ENCODE measurements at places on chromosomes 2 and 18.
A peak's percentile ranks its signal among the peaks of the same experiment; 100 is the strongest.

DNA sequence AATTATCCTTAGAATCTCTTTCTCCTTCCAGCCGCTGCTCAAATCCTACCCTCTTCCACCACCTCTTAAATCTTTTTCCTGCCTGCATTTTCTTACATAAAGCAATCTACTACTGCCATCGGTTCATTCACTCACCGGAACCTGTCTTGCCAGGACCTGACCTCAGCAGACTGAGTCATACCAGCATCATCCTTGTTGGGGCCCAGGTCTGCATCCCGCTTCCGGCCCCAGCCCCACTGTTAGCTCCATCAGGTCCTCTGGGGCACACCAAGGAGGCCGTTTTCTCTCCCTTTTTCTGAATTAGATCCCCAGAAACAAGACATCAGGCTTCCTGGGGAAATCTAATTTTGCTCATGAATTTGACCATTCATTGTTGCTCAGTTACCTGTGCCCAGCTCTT is 42.7 kb upstream of the TGFA start:
- H3K4me1 ChIP-seq: no peaks in the 10 kb centered on the region
- H3K36me3 ChIP-seq: no peaks in the 10 kb centered on the region
- no peak overlapping the region for H3K4me3 ChIP-seq
- no peaks in the 10 kb centered on the region for H3K27me3 ChIP-seq
- DNase-seq: no peak

- H3K4me3 ChIP-seq: no peak overlapping the region
- no peak for DNase-seq
- H3K4me1 ChIP-seq: no peaks in the 10 kb centered on the region
These were observed 149.6 kb upstream of the APCDD1 start for GRCh38 chr18:10304853-10305252.

GRCh38 chr18:37541517-37541916 is 24.1 kb downstream of the CELF4 start:
- no peaks in the 10 kb centered on the region for H3K4me1 ChIP-seq
- no peak overlapping the region for H3K4me3 ChIP-seq
- peaks cover 33% of the 10 kb centered on the region for H3K27me3 ChIP-seq
- DNase-seq: no peak

GRCh38 chr2:146461068-146461467 is 1383.8 kb upstream of the ACVR2A start:
- no peak overlapping the region for H3K27ac ChIP-seq
- no peak overlapping the region for H3K4me3 ChIP-seq
- H3K36me3 ChIP-seq: no peaks in the 10 kb centered on the region
- H3K27me3 ChIP-seq: no peaks in the 10 kb centered on the region

- no peak overlapping the region for H3K4me3 ChIP-seq
- H3K36me3 ChIP-seq: no peaks in the 10 kb centered on the region
- DNase-seq: peak; percentile 25
- no peaks in the 10 kb centered on the region for H3K4me1 ChIP-seq
- H3K27me3 ChIP-seq: no peaks in the 10 kb centered on the region
These were observed 102.1 kb downstream of the MYOM1 start for GRCh38 chr18:3117493-3118192.

DNA sequence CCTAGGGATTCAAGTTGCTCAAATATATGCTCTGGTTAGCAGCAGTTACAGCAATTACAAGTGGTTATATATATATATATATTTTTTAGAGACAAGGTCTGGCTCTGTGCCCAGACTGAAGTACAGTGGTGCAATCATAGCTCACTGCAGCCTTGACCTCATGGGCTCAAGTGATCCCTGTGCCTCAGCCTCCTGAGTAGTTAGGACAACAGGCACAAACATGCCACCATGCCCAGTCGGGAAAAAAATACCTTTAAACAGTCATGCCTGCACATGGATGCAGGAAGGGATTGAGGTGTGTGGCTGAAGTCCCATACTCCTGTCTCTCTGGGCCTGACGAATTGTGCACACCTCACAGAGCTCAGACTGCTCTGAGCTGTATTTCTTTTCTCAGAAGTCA is 19.6 kb upstream of the DNAH7 start:
- H3K4me3 ChIP-seq: no peak overlapping the region
- no peaks in the 10 kb centered on the region for H3K4me1 ChIP-seq
- no peak overlapping the region for H3K27ac ChIP-seq
- no peaks in the 10 kb centered on the region for H3K27me3 ChIP-seq
- H3K36me3 ChIP-seq: no peaks in the 10 kb centered on the region

DNA sequence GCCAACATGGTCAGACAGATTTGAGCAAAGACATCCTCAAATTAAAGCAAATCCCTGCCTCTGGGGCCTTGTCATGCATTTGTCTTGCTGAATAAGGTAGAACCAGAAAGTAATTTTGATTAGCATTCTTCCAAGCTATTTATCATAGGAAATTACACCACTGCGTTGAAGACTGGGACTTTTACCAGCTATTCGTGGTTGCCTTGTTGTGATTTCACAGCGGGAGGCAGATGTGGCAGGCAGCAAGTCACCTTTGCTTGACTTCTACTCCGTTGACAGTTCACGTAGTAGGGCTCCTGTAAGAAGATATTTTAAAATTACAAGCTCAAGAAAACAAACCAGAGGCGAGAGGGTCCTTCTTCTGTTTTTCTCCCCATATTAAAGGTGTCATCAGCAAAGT is 80.6 kb downstream of the EN1 start:
- H3K4me3 ChIP-seq: no peak overlapping the region
- no peaks in the 10 kb centered on the region for H3K4me1 ChIP-seq
- no peak for DNase-seq
- H3K27me3 ChIP-seq: peaks cover 86% of the 10 kb centered on the region

DNA sequence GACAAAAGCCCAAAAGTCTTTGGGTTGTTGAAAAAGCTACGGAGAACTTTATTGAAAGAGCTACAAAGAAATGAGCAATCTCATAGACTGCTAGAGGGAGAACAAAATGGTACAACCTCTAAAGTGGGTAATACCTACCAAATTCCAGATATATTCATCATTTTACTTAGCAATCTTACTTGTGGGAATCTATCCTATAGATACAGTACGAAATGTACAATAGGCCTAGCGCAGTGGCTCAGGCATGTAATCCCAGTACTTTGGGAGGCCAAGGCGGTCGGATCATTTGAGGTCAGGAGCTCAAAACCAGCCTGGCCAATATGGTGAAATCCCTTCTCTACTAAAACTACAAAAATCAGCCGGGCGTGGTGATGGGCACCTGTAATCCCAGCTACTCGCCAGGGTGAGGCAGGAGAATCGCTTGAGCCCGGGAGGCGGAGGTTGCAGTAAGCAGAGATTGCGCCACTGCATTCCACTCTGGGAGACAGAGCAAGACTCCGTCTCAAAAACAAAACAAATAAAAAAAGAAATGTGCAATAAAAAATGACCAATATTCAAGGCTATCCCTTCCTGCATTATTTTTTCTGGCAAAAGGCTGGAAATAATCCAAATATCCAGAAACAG is 10.1 kb downstream of the EXOC6B start:
- no peaks in the 10 kb centered on the region for H3K27me3 ChIP-seq
- H3K4me1 ChIP-seq: no peaks in the 10 kb centered on the region
- H3K4me3 ChIP-seq: no peak overlapping the region
- H3K27ac ChIP-seq: no peak overlapping the region
- DNase-seq: no peak
- H3K36me3 ChIP-seq: no peaks in the 10 kb centered on the region
